ENCODE measurements at places on chromosomes 5 and 9. TPM values are rescaled to one million over a fixed set of nuclear protein-coding genes. Genes with fewer than 3 reads are reported as not detected.

- DNase-seq: peak; percentile 84
Measured at GRCh38 chr9:33737811-33738606, 57.4 kb upstream of the PRSS3 start.

GRCh38 chr5:86875539-86875938, 257.8 kb downstream of the COX7C start:
- no peak for DNase-seq

DNA sequence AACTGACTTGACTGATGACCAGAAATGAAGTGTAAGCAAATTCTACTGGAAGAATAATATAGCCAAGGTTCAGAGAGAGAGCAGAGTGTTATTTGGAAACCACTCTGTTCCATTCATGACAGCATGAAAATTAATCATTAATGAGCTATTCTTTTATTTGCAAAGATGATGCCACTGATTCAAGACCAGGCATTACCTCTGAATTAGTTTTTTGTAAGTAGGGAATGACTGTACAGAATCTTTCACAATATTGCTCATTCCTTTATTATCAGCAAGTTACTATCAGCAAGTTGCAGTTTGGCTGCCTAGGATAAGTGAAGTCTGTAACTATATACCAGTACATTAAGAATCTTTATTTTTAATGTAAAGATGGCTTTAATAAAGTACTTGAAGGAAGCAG, 75.1 kb upstream of the RGMB start:
- DNase-seq: no peak

DNA sequence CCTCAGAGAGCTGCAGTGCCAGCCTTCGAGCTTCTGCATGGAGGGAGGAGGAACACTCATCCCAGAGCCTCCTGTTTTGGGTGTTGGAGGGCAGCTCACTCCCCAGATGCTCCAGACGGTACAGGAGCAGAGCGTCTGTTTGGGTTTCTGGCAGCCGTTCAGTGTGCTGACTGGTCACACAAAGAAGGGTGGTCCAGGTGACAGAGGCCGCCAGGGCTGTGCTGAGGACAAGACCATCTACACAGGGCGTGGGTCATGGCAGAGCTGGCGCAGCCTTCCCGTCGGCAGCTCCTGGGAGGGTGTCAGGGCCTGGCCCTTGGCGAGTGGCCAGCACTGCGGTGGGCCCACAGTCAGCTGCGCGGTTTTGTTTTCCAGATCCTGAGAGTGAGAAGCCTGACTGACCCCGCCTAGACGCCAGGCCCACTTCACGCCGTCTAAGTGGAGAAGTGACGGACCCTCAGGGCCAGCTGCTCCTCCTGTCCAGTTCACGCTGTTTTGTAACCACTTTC, 131.4 kb upstream of the FAM120A start:
- no peak for DNase-seq

IFNK gene
- not detected for total RNA-seq

SLC6A19 gene
- not detected for total RNA-seq

All from Karpas-422 (cell line).